Foreskin keratinocyte (primary cell): ENCODE measurements at places on chromosomes 4 and X. TPM values are rescaled to one million over a fixed set of nuclear protein-coding genes. Genes with fewer than 3 reads are reported as not detected.

GRCh38 chrX:97452283-97452682 is 568.6 kb downstream of the RPA4 start:
- DNase-seq: no peak

DNA sequence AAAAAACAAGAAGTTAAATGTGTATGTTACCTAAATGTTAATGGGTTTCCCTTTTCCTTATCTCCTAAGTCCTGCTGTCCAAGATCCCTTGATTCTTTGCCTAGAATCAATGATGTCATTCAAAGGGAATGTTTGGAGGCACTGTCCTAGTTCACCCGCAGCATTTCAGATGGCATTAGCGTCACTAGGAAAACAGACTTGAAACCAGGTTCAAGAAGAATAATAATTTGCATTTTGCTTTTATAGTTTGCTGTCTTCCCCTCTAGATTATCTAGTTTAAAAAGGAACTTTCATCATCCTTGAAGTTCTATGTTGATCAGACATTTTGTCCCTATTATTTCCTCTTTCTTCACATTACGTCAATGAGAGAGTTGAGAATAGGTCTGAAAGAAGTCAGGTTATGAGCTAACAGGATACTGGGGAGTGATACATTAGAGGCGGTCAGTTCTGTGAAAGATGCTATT is 234.1 kb upstream of the PGRMC2 start:
- DNase-seq: no peak

- DNase-seq: no peak
Measured at GRCh38 chr4:172515266-172515879, 653.2 kb upstream of the GALNT7 start.

GRCh38 chrX:74232859-74233258 is 71.1 kb upstream of the ZCCHC13 start:
- peak; percentile 12 for DNase-seq

- DNase-seq: no peak
Measured at GRCh38 chr4:70954032-70954431, 39.4 kb upstream of the DCK start.

GRCh38 chr4:88599714-88600113 is 7.4 kb downstream of the HERC3 start:
- no peak for DNase-seq

DNA sequence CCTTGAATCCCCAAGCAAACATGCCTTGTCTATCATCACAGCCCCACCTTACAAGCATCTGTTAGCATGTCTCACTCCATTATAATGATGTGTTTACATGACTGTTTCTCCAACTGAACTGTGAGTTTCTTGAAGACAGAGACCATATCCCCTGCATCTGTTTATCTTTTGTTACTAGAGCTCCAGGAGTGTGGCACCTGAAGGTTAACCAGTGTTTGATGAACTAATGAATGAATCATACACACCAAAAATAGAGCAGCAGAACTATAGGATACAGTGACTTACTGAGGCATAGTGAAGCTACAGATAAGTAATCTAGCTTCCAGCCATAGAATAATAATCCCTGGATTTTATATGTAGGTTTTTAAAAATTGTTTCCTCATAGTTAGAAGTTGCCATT is 331.0 kb downstream of the PCDH7 start:
- DNase-seq: peak; percentile 33

The FAM53A gene
- total RNA-seq: 0.74 and 1.3 TPM in 2 replicates

DNA sequence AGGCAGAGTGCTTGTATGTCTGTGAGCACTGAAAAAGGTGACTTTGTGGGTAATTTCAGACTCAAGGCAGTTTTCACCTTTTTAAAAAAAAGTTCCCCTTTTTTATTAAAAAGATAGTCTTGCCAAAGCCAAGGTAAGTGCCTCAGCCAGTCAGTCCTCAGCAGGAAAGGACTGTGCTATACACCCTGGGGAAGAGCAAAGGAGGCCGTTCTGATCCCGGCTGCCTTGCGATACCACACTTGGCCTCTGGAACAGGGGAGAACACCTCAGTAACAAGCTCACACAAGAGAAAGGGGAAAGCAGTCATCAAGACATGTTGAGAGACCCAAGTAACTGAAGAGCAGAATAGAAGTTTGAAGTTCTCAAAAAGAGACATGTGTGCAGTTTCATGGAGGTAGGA is 541.7 kb downstream of the BCOR start:
- no peak for DNase-seq

DNA sequence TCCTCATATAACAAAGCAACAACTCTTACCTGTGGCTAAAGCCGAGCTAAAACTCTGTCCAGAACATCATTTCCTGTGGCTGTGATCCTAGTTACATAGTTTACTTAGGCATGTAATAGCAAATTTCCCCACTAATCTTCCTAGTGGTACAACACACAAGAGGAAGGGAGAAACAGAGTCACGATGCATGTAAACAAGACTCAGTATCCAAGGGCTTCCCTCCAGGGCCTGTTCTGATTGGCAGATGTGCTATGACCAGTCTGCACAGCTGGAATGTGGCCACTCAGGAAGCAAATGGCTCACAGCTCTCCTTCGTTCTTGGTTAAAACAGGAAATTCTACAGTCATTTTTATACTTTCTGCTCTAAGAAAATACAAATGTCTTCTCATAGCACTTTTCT is 49.2 kb upstream of the PRSS48 start:
- peak; percentile 90 for DNase-seq

The SAGE1 gene
- not detected in 2 replicates for total RNA-seq

DNA sequence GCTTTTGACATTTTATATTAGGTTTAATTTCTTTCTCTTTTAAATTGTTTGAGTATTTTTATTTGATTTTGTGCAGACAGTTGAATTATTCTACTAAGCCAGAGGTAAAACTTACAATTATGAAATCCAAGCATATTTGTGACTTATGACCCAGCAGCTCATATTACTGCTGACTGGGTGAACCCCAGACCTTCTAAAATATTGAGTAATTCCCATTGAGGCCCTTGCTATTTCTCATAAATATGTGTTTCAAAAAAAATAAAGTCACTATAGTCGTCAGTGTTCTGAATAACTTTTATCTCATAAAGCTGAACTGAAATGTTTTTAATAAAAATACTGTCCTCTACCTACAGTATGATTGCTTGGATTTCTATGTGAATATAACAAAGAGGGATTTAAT is 303.1 kb downstream of the IQCM start:
- no peak for DNase-seq

GRCh38 chr4:53730031-53730805 is 138.9 kb upstream of the LNX1 start:
- DNase-seq: no peak

The USP38 gene
- total RNA-seq: 18.4 and 18.8 TPM in 2 replicates

DNA sequence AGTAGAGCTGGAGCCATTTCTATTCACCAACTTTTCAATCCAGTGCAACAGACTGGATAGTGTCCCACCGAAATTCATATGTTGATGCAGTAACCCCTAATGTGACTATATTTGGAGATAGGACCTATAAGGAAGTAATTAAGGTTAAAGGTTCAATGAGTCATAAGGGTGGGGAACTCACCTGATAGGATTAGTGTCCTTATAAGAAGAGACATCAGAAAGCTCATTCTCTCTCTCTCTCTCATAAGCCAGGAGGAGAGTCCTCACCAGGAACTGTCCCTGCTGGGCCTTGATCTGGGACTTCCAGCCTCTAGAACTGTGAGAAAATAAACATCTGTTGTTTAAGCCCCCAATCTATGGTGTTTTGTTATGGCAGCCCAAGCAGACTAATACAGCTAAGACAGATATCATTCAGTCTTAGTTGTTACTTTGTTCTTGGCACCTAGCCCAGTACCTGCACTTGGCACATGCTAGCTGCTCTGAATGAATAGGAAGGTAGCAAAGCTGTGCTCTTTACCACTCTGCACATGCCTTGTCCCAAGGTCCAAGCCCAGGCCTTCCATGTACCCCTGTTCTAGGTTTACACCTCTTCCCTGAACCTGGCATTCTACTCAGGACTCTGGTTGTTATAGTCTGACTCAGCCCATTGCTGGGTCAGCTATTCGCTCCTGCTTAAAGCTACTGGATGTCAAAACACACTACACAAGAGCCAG is 19.2 kb upstream of the BRS3 start:
- DNase-seq: no peak

DNA sequence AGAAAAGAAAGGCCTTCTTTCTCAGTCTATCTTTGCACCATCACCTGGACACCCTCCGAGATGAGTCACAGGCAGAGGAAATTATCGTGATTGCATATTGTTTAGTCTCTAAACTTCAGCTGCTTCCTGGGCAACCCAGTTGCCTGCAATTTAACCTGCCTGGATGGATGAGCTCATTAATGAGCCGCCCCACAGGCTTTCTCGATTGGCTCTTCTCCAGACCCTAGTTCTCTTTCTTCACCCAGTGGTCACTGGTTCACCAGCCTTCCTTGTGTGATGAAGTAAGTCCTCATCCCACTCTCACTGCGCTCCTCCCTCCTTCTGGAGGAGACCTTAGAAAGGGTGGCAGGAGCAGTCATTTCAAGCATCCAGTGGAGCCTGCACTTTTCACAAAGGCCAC is 94.4 kb downstream of the SOWAHB start:
- peak; percentile 83 for DNase-seq

- DNase-seq: no peak
Measured at GRCh38 chrX:22952010-22952409, 47.8 kb upstream of the DDX53 start.

GRCh38 chr4:169765835-169766234 is 8.1 kb upstream of the HPF1 start:
- DNase-seq: no peak

DNA sequence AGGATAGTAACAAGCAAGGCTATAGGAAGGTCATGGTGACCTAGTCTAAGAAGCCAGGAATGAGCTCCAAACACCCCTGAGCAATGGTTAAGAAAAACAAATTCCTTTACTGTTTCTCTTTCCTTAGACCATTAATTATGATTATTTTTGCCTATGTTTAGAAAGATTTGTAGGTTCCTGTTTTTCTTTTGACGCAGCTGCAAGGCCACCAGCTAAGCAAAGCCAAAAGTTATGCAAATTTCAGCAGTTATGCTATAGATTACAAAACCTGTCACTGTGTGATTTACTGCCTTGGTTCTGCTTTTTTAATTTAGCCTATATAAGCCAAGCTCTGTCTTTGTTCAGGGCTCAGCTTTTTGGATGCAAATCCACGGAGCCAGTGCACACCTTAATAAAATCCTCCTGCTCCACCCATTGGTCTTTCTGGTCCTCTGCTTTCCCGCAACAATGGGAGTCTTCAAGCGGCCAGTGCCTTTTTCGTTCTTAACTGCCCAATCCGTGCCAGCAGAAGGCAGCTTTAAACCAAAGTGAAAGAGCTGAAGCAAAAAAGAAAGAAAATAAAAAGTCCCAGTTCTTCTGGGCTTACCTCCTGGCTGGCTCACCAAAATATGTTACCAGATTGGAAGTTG is 1.4 kb upstream of the CEP135 start:
- no peak for DNase-seq

- no peak for DNase-seq
Measured at GRCh38 chr4:2072971-2073807, 14.1 kb downstream of the NAT8L start.

The DMRTC1 gene
- total RNA-seq: not detected in 2 replicates

The CT55 gene
- total RNA-seq: not detected in 2 replicates

The BTK gene
- total RNA-seq: 0.07 TPM in 1 of 2 replicates, not detected in the other

- peak; percentile 84 for DNase-seq
Measured at GRCh38 chrX:97751735-97752134, 868.0 kb downstream of the RPA4 start.

DNA sequence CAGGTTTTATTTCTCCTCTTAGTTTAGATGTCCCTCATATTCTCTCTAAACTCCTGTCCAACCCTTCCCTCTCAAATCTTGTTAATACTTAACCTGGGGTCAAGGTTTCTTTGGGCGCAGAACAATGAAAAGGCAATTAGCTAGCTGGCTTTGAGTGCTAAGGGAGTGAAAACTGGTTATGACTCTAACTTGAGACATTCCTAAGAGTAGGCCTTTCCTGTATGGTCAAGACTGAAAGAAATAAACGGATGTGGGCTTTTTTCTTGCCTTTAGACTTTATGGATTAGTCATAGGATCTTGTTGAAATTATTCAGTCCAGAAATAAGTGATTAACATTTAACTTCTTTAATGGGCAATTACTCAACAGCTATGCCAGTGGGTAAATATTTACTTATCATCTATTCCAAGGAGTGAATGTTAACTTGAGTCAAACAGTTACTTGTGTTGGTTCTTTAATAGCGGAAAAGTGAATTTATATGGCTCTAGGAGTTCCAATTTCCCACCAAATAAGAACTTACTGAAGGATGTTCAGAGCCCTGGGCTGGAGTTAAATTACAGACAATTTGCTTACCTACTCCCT is 141.7 kb upstream of the SCML1 start:
- peak; percentile 61 for DNase-seq

- DNase-seq: no peak
Measured at GRCh38 chr4:77126809-77127208, 30.2 kb upstream of the CCNG2 start.
